MM.1S (cell line): ENCODE measurements at places on chromosomes 2 and 18.

DNA sequence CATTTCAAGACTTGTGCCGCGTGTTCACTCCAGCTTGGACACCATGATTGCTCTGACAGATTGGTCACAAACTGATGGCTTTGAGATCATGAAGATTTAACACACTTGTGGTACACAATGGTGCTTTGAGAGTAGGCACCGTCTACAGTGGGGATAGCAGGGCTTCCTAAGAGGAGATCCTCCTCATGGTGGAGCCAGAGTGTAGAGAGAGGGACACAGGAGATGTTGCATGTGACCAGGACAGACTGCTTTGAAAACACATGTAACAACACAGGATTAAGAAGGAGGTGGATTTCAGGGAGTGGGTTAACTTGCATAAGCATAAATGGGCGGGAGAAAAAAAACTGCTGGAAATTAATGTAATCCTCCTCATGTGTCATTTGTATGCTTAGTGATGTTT is 95.7 kb upstream of the LINC00305 start:
- no peaks in the 10 kb centered on the region for H3K36me3 ChIP-seq
- H3K4me3 ChIP-seq = no peak overlapping the region
- H3K4me1 ChIP-seq = no peaks in the 10 kb centered on the region
- no peaks in the 10 kb centered on the region for H3K27me3 ChIP-seq
- DNase-seq = no peak

DNA sequence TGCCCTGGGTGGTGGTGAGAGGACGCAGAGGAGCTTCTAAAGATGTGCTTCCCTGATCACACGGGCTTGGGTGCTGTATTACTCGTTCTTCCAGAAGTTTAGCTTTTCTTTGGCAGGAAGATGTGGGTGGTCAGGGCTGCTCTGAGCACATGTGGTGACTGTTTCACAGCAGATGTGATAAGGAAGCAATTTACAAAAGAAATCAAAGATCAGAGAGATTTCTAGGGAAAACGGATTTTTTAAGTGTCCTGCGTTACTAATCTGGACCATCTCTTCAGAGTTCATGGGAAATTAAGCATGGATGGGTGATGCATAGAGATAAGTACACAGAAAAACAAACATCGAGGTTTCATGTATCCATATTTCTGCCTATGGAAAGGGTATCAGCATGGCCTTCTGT is 99.4 kb downstream of the WDSUB1 start:
- DNase-seq = no peak
- no peaks in the 10 kb centered on the region for H3K27me3 ChIP-seq
- no peaks in the 10 kb centered on the region for H3K36me3 ChIP-seq
- no peaks in the 10 kb centered on the region for H3K4me1 ChIP-seq
- H3K27ac ChIP-seq = no peak overlapping the region

DNA sequence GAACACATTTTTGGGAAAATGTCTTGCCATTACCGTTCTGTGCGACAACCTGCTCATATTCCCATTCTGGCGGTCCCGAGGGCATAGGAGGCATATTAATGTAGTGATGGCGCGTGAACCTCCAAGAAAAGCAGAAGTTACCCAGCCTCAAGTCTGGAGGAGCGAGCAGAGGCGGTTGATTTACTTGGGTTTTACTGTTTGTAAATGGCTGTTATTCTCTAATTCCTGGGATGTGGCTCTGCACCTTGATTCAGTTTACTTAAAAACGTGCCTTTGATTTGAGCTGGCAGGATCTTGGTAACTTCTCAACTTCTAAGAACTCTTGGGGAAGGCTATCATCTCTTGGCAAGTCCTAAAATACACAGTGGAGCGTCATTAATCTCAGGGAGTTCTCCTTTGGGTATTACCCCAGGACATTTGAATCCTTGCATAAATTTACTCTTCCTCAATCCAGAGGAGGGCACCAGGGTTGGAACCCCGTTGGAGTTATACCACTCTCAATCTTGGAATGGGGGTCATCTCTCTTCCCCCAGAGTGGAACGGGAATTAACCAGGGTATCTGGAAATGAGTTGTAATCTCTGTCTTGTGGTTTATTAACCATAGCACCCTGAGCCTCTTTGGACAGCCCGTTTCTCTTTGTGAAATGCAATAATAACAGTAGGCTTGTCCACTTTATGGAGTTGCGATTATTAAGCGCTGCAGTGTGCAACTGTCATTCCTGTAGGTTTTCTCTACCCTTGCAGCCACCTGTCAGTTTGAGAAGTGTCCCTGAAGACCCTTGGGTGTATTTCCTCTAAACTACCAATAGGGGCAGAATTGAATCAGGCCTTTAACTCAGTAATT is 2.1 kb downstream of the HK2 start:
- H3K27me3 ChIP-seq = no peaks in the 10 kb centered on the region
- DNase-seq = peak; percentile 68
- H3K27ac ChIP-seq = peak overlapping the region; percentile 18; the same call in 1 of the 2 replicates
- peaks cover 17% of the 10 kb centered on the region for H3K4me1 ChIP-seq

GRCh38 chr2:29580223-29580622 is 341.2 kb downstream of the ALK start:
- no peaks in the 10 kb centered on the region for H3K4me1 ChIP-seq
- H3K36me3 ChIP-seq = no peaks in the 10 kb centered on the region
- no peaks in the 10 kb centered on the region for H3K27me3 ChIP-seq
- no peak overlapping the region for H3K4me3 ChIP-seq
- no peak for DNase-seq

GRCh38 chr18:60596928-60597327 is 224.4 kb upstream of the MC4R start:
- peaks cover 9% of the 10 kb centered on the region for H3K4me1 ChIP-seq
- no peaks in the 10 kb centered on the region for H3K36me3 ChIP-seq
- no peak overlapping the region for H3K4me3 ChIP-seq
- H3K27me3 ChIP-seq = no peaks in the 10 kb centered on the region; the same call in 1 of the 2 replicates

GRCh38 chr2:25817630-25818029 is 60.7 kb downstream of the ASXL2 start:
- H3K27ac ChIP-seq = no peak overlapping the region
- no peaks in the 10 kb centered on the region for H3K36me3 ChIP-seq
- no peaks in the 10 kb centered on the region for H3K27me3 ChIP-seq

DNA sequence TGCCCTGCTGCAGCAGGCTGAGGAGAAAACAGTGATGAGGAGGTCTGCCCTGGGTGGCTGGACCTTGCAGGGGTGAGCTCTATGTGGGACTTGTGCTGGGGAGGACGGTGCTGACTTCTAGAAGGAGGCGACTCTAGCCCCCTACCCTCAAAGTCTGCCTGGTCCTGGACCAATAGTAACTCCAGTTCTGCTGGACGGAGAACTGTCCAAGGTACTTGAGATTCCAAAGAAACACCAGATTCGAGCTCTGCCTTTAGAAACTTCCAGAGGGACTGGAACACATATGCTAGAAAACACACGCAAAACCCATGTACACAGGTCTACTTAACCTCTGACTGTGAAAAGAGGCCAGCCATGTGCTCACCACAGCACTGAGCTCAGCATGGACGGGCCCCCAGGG is 260.6 kb downstream of the TWIST2 start:
- no peaks in the 10 kb centered on the region for H3K36me3 ChIP-seq
- H3K27me3 ChIP-seq = no peaks in the 10 kb centered on the region
- H3K4me3 ChIP-seq = no peak overlapping the region
- no peak overlapping the region for H3K27ac ChIP-seq

- no peaks in the 10 kb centered on the region for H3K36me3 ChIP-seq
- H3K27me3 ChIP-seq = no peaks in the 10 kb centered on the region
- no peak for DNase-seq
- H3K4me3 ChIP-seq = no peak overlapping the region
- H3K27ac ChIP-seq = no peak overlapping the region
Observed at GRCh38 chr18:62778976-62779869, 63.9 kb downstream of the PHLPP1 start.

DNA sequence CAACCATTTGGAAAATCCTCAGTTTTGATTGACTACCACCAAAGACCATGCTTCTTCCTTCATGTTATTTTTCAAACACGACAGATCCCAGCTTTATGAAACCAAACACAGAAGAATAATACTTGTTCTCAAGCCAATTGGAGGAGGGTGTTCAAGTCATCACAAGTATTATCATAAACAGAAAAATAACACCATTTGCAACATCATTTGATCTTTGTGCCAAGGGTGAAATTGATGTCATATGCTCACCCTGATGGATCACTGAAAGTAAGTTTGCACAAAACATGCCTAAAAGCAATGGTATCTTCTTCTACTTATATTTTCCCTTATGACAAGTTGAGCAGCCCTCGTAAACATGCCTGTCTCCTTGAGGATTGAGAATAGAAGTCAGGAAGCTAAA is 448.0 kb upstream of the ZEB2 start:
- no peaks in the 10 kb centered on the region for H3K27me3 ChIP-seq
- H3K36me3 ChIP-seq = no peaks in the 10 kb centered on the region
- H3K4me1 ChIP-seq = no peaks in the 10 kb centered on the region
- no peak for DNase-seq
